ENCODE measurements at places on chromosomes 1 and 21.

- no peak for DNase-seq
These were observed 9.5 kb downstream of the RHEX start for GRCh38 chr1:206062464-206062863.

- DNase-seq = no peak
These were observed 22.7 kb downstream of the PKNOX1 start for GRCh38 chr21:42997053-42997452.

- DNase-seq = no peak
These were observed 86.0 kb downstream of the EPHB2 start for GRCh38 chr1:22796642-22797041.

- no peak for DNase-seq
These were observed 25.0 kb downstream of the PTGFRN start for GRCh38 chr1:116934586-116935207.

DNA sequence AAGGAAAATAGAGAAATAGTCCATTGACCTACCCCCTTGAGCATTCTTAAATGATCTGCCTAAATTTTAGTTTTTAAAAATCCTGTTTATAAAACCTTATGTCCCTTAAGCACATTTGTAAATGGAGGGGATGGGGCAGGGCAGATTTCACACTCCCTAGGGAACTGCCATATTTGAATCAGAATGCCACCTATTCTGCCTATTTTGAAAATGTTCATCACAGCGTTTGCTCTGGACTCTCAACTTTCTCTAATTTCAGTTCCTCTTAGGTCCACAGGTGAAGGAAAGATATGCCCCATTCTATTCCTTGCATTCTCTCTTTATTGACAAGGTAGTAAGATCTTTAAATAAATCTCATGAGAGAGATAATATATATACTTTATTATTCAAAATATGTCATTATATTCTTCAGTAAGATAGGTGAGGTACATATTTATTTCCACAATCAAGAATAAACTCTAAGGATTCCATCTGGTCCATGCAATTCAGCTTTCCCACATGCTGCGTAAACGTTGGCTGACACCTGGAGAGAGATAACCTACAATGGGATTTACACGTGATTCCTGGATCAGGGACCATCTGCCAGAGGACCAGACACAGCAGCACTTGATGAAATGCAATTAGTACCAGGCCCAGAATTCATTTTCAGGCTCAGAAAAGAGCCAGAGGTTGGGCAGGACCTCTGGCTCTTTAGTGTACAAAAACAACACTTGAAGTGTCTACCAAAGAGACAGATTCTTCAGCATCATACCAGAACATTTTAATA is 1.2 kb upstream of the LPGAT1 start:
- no peak for DNase-seq

- DNase-seq = no peak
These were observed 4.9 kb downstream of the ADAMTSL4 start for GRCh38 chr1:150554086-150554452.

Measured in activated naive CD4-positive, alpha-beta T cell treated with anti-CD3 and anti-CD28 coated beads, Interleukin-2, amount 10 ng/mL, durations not matched to agents 7 days and 5 days (primary cell).